ENCODE measurements at places on chromosomes 16 and 17.

DNA sequence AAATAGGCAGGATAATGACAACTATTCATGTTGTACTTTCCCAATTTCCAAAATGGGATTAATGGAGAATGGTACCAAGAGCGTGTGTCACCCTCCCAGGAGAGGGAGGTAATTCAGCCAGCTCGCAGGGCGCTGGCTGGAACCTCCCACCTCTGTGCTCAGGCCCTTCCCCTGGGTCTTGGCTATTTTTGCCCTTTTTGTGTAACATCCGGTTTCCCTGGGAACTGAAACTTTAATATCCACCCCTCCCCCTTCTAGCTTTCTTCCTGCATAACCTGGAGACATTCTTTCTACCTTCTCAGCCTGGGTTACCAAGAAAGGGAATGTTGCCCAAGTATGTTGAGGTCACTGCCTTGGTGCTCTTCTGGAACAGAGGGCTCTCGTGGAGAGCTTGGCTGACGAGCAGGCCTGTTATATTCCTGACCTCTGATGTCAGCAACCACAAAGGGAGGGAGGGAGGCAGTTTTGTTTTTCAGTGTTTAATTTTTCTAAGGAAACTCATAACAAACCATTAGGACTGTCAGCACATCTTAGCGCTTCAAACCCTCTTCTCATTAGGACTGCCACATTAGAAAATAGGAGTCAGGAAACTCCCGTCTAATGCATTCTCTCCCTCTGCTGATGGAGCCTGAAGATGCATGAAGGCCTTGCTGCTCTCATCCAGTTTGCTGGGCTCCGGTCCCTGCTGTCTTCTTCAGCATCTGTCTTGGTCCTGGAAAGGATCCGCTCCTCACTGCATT lies 25.6 kb downstream of the ITGB3 start:
- DNase-seq, result no peak

DNA sequence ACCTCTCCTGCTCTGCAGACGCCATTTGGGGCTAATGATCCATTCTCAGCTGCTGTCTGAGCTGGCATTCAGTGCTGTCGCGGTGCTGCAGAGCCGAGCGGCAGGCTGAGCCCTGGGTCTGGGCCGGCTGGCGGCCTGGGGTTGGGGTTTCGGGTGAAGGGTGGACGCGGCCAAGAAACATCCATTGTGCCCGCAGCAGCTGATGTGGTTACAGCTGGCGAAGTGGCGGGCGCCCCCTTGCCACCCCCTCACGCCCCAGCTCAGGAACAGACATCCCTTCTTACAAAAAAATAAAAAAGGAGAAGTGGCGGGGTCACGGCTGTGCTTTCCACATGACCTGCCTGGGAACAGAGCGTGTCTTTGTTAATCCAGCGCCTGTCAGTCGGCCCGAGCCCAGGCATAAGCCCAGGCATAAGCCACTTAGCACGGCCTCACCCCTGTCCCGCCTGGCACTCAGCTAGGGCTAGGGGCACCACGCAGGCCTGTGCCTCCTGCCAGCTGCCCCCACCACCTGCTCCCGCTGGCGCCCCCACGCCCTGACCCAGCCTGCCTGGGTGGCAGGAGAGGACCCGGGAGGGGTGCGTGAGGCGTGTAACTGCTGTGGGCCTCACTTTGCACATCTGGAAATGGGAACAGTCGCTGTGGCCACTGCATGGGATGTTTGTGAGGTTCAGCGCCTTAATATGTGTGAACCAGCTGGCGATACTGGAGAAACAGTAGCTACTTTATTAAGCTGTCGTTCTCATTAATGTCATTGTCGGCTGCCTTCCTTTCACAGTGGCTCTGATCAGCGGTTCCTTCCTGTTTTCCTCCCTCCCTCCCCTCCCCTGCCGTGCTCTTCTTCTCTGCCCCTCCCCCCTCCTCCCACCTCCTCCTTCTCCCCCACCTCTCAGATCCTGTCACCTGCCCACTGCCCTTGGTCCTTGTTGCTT lies 197.7 kb upstream of the CIBAR2 start:
- no peak for DNase-seq

DNA sequence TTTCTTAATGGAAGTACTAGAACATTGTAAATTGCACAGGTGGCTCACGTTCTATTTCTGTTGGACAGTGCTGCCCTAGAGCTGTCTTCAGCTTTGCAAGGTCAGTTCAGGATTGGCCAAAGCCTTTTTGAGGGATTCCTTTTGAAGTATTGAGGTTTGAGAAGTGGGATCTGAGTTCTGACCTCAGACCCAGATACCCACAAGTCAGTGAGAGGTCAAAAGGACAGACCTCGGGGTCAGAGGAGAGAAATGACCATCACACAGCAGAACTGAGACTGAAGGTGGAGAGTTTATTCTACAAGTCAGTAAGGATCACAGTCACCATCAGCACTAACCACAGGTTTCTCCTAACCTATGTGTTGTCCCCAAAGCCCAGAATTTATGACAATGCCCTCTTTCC lies 1.7 kb downstream of the ACSM5 start:
- no peak for DNase-seq

GRCh38 chr17:2406271-2406902 lies 5.5 kb upstream of the MNT start:
- no peak for DNase-seq

- peak; percentile 39 for DNase-seq
These were observed 4.3 kb upstream of the NAGLU start for GRCh38 chr17:42531455-42532354.

GRCh38 chr16:66486773-66487579 lies 59.9 kb downstream of the BEAN1 start:
- no peak for DNase-seq

DNA sequence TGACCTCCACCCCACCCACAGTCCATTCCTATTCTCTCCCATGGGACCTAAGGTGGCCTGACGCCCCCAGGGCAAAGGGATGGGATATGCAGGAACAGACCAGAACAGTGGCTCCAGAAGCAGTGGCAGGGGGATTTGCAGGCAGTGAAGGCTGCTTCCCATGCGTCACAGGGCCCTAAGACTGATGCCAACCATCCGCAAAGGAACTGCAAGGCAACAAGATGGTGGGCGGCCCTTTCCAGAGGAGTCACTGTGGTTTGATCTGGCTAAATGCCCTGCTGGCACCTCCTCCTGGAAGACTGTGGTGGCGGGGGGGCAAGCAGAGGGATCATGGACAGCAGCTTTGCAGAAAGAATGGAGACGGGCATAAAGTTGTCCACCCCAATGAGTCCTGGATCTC lies 4.4 kb upstream of the SLC39A11 start:
- no peak for DNase-seq

DNA sequence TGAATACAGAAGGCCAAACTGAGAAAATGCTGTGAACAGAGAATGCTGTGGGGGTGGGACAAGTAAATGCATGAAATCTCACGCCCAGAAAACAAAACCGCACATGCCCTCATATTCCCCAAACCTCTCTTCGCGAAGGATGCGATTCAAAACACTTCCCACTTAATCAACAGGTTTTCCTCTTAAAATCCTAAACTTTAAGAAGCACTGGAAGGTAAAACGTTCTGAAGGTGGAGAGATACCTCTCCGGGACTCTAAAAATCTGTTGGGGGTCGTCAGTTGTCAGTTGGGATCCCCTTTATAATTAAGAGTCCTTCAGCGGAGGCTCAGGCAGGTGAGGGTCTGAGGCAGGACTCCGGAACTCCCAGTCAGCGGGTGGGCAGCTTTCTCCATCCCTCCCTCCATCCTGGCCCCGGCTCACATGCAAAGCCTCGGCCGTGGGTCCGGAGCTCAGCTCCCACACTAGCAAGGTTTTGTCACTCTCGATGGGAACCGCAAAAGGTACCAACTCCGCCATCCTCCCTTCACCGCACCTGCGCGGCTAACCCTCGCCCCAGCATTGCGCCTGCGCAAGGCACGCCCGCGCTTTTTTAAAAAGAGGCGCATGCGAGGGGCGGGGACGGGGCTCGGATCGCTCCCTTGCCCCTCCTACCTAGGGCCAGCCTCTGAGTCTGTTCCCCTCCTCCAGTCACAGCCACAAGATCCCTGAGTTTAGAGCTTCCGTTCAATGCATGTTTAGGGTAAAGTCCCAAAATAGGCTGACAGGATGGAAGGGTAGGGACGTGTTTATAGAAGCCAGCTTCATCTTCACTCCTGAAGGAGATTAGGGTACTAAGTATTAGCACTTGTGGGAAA lies at the start of gene RDM1:
Gene RDM1 (minus strand): TSS at position 563 of the 855 bp plus-strand sequence. CDS start 46 bp downstream, at position 517.
- DNase-seq, result peak; percentile 51

Measured in effector CD4-positive, alpha-beta T cell (primary cell).